ENCODE measurements at places on chromosomes 2 and 18. TPM values are rescaled to one million over a fixed set of nuclear protein-coding genes. Genes with fewer than 3 reads are reported as not detected.

GRCh38 chr2:33058716-33059470, 112.1 kb downstream of the LTBP1 start:
- DNase-seq: no peak

GRCh38 chr2:183079139-183079775, 710 bp downstream of the DUSP19 start:
- no peak for DNase-seq

DNA sequence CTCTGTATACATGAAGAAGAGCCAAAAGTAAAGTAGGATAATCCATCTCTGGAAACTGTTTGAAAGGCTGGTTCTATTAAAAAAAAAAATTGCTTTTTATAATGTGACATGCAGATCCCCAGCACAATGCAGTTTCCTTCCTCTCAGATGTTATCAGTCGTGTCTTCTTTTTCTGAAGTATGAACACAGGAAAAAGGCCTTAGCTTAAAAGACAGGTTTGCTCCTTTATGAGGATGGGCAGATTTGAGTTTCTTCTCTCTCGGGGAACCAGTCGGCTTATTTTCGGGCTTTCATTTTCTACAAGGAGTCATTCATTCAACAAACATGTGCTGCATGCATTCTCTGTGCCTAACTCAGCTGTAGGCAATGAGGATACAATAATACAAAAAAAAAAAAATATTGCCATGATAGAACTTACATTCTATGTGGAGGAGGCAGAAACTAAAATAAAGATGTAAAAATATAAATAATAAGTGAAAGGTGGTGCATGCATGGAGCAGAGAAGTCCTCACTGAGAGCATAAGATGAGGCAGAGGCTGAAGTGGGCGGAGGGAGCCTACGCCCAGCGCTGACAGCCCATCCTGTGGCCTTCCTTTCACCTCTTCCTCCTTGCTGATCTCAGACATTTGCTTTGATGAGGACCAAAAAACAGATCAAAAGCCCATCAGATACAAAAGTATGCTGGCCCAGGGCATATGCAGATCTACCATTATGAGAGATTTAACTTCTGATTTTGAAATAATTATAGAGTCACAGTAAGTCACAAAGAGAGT, at the start of gene CD226:
TSS of gene CD226 (minus strand) at position 513 of the 773 bp plus-strand sequence. CDS start at position 46, 467 bp downstream.
- DNase-seq: no peak

DNA sequence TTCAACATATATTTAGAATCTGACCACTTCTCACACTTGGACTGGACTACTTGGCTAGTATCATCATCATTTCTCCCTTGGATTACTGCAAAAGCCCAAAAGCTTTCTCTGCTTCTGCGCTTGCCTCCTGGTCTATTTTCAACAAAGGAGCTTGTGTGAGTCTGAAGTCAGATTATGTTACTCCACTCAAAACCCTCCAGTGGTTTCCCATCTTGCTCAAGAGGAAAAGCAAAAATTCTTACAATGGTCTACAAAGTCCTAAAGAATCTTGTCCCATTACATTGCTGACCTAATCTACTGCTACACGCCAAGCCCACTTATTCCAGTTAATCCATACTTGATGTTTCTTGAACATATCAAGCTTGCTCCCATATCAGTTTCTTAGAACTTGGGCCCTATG, 9.6 kb downstream of the PREPL start:
- DNase-seq: peak; percentile 31

Gene CIB4
- not detected for total RNA-seq

- no peak for DNase-seq
Observed at GRCh38 chr18:63936932-63937393, 12.1 kb upstream of the HMSD start.

Data from LHCN-M2 (cell line).